ENCODE measurements at places on chromosomes 13 and 19.

DNA sequence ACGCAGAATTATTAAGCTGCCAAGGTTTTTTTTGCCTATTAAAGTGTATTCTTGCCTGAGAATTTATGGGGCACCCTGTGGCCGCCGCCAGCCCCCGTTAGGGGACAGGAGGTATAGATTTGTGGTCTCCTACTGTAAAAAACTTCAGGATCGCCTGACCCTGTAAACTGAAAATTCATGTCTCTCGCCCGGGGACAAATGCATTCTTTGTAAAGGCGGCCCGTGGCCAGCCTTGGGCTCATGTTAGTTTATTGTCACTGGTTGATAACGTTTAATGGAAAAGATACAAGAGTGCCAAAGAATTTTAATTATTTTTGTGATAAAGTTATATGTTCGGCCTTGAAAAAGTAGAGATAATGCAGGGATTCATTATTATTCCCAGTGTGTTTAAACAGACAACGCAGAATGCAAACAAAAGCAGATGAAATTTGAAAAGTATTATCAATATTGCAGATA, 141.7 kb downstream of the URI1 start:
- no peak overlapping the region for H3K4me3 ChIP-seq
- DNase-seq, result no peak
- H3K36me3 ChIP-seq, result no peaks in the 10 kb centered on the region
- H3K27me3 ChIP-seq, result no peaks in the 10 kb centered on the region

DNA sequence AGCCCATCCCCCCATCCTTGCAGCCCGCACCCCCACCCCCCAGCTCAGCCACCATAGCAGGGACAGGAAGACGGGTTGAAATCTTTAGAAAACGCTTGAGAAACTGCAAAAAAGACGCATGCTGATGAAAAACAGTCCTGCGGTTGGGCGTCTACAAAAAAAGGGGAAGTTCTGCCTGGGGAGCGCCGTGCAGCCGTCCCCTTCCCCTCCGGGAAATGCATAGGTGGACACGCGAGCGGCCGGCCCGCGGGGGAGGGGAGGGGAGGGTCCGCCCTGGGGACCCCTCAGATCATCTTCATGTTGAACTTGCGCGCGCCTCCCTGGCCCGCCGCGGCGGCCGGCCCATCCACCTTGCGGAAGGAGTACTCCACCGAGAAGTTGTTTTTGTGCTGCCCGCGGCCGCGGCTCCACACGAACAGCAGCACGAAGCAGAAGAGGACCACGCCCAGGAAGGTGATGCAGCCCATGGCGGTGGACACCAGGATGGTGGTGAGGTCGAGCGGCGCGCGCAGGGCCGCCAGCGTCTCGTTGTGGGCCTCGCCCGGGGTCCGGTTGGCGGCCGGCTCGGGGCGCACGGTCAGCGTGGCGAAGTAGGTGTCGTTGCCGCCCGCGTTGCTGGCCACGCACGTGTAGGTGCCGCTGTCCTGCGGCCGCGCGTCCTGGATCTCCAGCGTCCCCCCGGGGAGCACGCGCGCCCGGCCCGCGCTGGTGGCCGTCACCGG, 7.9 kb upstream of the PEAK3 start:
- H3K27me3 ChIP-seq, result peaks cover 29% of the 10 kb centered on the region
- no peaks in the 10 kb centered on the region for H3K36me3 ChIP-seq
- H3K27ac ChIP-seq, result no peak overlapping the region
- no peak overlapping the region for H3K4me3 ChIP-seq

GRCh38 chr13:18948664-18949488, 232.7 kb downstream of the TUBA3C start:
- H3K4me3 ChIP-seq, result no peak overlapping the region
- H3K27me3 ChIP-seq, result no peaks in the 10 kb centered on the region
- no peaks in the 10 kb centered on the region for H3K36me3 ChIP-seq
- H3K4me1 ChIP-seq, result no peaks in the 10 kb centered on the region

- H3K4me1 ChIP-seq, result no peaks in the 10 kb centered on the region
- DNase-seq, result no peak
- no peak overlapping the region for H3K4me3 ChIP-seq
- no peak overlapping the region for H3K27ac ChIP-seq
- no peaks in the 10 kb centered on the region for H3K36me3 ChIP-seq
- no peaks in the 10 kb centered on the region for H3K27me3 ChIP-seq
Measured at GRCh38 chr13:110991991-110992508, 77.2 kb upstream of the ANKRD10 start.

DNA sequence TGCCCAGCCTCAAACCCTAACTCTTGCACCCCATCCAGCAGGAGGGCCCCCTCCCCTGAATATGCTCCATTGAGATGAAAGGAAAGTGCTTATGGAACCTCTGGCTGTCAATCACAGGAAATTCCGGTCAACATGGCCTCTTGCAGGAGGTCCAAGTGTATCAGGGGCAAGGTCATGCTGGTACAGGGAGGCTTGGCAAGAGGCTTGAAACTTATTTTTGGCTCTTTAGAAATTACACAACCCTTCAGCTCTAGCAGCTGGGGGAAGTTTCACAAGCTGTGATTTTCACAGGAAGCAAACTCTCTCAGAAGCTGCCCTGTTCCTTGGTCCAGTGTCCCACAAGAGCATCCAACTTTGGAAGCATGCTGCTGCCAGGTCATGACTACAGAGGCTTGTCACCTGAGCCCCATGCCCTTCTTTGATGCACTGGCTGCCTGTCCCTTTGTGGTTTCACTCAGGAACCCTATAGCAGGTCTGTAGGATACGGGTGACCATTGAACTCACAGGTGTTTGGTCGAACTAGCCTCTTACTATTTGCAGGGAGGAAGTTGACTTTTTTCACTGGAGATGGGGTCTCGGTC, 8.4 kb downstream of the ASF1B start:
- H3K4me1 ChIP-seq, result no peaks in the 10 kb centered on the region
- no peak for DNase-seq
- H3K36me3 ChIP-seq, result peaks cover 6% of the 10 kb centered on the region

GRCh38 chr19:40584007-40584406, 7.3 kb downstream of the SHKBP1 start:
- no peaks in the 10 kb centered on the region for H3K27me3 ChIP-seq
- no peak overlapping the region for H3K27ac ChIP-seq
- no peaks in the 10 kb centered on the region for H3K36me3 ChIP-seq
- no peak for DNase-seq
- H3K4me3 ChIP-seq, result no peak overlapping the region
- H3K4me1 ChIP-seq, result no peaks in the 10 kb centered on the region

DNA sequence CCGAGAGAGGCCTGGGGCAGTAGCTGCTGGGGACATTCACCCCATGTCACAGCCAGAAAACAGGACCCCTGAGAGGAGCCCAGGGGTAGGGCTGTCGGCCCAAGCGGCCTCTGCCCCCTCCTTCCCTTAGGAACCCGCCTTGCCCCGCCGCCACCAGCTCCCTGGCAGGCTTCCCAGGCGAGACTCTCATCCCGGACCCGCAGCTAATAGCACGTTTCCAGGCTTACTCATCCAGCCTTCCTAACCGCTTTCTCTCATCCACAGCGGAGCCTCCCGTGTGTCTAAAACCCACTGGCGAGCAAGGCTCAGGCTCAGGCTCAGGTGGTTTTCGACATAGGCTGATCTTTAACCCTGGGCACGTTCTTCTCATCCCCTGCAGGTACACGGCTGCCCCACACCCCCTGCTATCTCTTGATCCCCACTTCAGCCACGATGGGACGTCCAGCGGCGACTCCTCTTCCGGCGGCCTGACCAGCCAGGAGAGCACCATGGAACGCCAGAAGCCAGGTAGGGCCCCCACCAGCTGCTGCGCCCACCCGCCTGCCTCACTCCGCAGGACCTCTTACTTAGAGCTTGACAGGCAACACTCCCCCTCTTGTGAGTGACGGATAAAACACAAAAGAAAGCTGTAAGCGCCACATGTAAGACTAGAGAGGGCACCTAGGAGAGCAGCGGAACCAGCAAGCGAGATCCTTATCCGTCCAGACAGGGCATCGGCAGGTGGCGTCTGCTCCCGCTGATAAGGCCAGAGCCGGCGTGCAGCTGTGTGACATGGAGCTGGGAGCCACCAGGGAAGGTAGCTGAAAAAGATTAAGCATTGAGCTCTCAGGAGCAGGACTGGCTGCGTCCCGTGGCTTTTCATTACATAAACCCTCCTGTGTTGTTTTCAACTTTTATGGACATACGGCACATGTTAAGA, 71.3 kb downstream of the DPF1 start:
- H3K36me3 ChIP-seq, result no peaks in the 10 kb centered on the region
- H3K27ac ChIP-seq, result no peak overlapping the region
- H3K4me3 ChIP-seq, result no peak overlapping the region
- H3K27me3 ChIP-seq, result no peaks in the 10 kb centered on the region
- no peaks in the 10 kb centered on the region for H3K4me1 ChIP-seq

GRCh38 chr19:10079031-10079453, 7.1 kb upstream of the SHFL start:
- no peaks in the 10 kb centered on the region for H3K27me3 ChIP-seq
- H3K4me3 ChIP-seq, result no peak overlapping the region
- H3K27ac ChIP-seq, result no peak overlapping the region
- H3K4me1 ChIP-seq, result no peaks in the 10 kb centered on the region
- DNase-seq, result no peak

DNA sequence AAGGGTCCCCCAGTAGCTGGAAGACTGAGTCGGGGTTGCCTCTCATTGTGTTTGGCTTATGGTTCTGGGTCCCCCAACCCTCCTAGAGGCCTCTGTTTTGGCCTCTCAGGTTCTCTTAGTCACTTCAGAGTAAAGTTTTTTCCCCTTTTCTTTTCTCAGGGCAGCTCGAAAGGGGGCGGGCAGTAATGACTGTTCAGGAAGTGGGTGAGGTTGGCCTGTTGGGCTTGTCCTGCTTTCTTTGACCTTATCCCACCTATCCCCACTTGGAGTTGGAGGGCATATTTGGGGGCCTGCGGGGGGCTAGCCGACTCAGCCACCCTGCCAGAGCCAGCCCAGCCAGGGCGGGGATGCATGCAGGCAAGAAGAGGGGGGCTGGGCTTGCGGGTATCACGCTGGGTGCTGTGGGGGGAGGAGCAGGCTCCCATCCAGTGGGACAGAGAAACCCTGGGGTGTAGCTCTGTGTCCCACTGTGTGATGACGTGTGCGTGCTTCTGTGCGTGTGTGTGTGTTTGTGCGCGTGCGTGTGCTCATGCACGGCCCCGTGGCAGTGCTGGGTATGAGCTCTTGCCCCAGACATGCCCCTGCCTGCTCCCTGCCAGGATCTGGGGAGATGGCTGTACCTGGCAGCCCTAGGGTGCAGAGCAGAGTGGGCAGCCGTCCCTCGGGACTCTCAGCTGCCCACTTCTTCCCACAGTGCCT, 1.4 kb downstream of the CIC start:
- peaks cover 2% of the 10 kb centered on the region for H3K4me1 ChIP-seq
- no peaks in the 10 kb centered on the region for H3K27me3 ChIP-seq
- DNase-seq, result no peak
- peaks cover 2% of the 10 kb centered on the region for H3K36me3 ChIP-seq
- no peak overlapping the region for H3K27ac ChIP-seq

- H3K27me3 ChIP-seq, result peaks cover 7% of the 10 kb centered on the region
- peaks cover 6% of the 10 kb centered on the region for H3K4me1 ChIP-seq
- no peak overlapping the region for H3K27ac ChIP-seq
- peak; percentile 85 for DNase-seq
- no peak overlapping the region for H3K4me3 ChIP-seq
Measured at GRCh38 chr19:46016426-46017094, 6.3 kb downstream of the PGLYRP1 start.

DNA sequence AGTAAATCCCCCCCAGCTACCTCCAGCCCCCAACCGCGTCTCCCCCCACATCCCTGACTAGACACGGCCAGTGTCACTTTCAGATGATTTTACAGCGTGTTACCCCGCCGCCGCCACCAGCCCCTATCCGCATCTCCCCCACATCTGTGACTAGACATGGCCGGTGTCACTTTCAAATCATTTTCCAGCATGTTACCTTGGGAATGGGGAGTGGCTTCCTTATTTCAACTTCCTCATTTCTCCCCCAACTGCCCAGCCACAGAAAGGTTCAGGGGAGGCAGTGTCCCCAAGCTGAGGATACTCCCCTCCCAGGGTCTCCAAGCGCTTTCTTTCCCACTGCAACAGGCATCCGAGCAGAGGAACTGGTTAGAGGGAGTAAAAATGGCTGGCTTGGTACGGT, 18.4 kb downstream of the ADGRL1 start:
- no peak overlapping the region for H3K27ac ChIP-seq
- H3K27me3 ChIP-seq, result no peaks in the 10 kb centered on the region
- DNase-seq, result no peak
- H3K4me3 ChIP-seq, result no peak overlapping the region

GRCh38 chr19:4807188-4807587, 15.7 kb downstream of the FEM1A start:
- H3K4me1 ChIP-seq, result no peaks in the 10 kb centered on the region
- H3K36me3 ChIP-seq, result no peaks in the 10 kb centered on the region
- no peak for DNase-seq
- no peaks in the 10 kb centered on the region for H3K27me3 ChIP-seq
- no peak overlapping the region for H3K27ac ChIP-seq
- H3K4me3 ChIP-seq, result no peak overlapping the region

GRCh38 chr19:53978975-53979801, 12.2 kb upstream of the CACNG6 start:
- peak; percentile 49 for DNase-seq
- H3K27me3 ChIP-seq, result no peaks in the 10 kb centered on the region
- no peaks in the 10 kb centered on the region for H3K36me3 ChIP-seq
- H3K27ac ChIP-seq, result no peak overlapping the region
- H3K4me3 ChIP-seq, result peak overlapping the region; percentile 66

- no peaks in the 10 kb centered on the region for H3K36me3 ChIP-seq
- H3K27me3 ChIP-seq, result no peaks in the 10 kb centered on the region
- peak; percentile 75 for DNase-seq
- H3K27ac ChIP-seq, result no peak overlapping the region
- no peak overlapping the region for H3K4me3 ChIP-seq
Measured at GRCh38 chr19:15101479-15102082, 5.6 kb upstream of the SYDE1 start.

DNA sequence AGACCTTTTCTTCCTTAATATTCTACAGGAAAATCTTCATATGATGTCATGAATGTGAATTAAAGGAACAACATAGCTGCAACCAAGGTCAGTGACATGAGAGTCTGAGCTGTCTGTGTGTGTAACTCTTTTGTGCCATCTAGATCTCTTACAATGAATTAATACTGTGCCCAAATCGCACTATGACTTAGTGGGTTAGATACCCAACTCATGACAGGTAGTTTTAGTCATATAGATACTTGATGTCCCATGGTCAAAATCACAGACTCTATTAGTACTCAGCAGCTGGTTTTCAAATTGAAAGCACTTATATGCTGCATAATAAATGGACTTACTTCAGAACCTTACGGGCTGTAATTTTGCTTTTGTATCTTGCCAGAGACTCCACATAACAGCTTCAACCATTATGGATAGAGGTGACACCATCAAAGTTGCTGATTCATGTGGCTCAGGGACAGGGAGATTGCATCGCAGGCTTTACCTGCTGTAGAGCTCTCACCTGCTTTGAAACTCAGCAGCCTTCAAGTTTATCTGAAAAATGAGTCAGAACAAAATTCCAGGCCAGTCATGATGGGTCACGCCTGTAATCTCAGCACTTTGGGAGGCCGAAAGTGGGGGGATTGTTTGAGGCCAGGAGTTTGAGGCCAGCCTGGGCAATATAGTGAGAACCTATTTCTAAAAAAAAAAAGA, 12.3 kb upstream of the ZNF283 start:
- H3K4me1 ChIP-seq, result no peaks in the 10 kb centered on the region
- no peak overlapping the region for H3K27ac ChIP-seq
- DNase-seq, result no peak
- H3K36me3 ChIP-seq, result no peaks in the 10 kb centered on the region
- no peak overlapping the region for H3K4me3 ChIP-seq
- no peaks in the 10 kb centered on the region for H3K27me3 ChIP-seq

Data from mesendoderm (in vitro differentiated cells).